ENCODE measurements at places on chromosomes 2 and 18.

DNA sequence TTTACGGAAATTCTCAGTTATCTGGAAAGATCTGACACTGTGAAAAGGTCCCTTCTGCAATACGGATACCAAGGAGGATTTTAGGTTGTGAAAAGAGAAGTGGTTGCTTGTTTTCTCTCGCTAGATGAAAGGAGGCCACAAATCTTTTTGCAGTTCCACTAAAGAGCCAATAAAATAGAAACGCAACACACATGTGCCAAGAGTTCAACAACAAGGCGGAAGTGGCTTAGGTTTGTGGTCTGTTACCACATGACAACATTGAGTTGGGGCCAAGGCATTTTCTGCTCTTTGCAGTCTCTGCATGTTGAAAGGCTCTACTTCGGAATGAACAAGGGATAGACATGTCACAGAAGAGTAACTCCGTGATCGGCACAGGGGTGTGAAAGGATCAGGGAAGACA lies 115.7 kb upstream of the OSR1 start:
- no peak for DNase-seq

- DNase-seq: no peak
Measured at GRCh38 chr2:240856151-240856980, 12.3 kb upstream of the AGXT start.

- no peak for DNase-seq
Measured at GRCh38 chr18:2846636-2847316, at the start of gene EMILIN2. Gene EMILIN2 (plus strand): TSS chr18:2847006. CDS start chr18:2847189, 183 bp downstream.

- no peak for DNase-seq
Measured at GRCh38 chr2:121825003-121825950, 69.8 kb downstream of the TSN start.

GRCh38 chr2:237441605-237442274 lies 27.8 kb upstream of the COL6A3 start:
- no peak for DNase-seq
